ENCODE measurements at places on chromosomes 4 and X. TPM values are rescaled to one million over a fixed set of nuclear protein-coding genes. Genes with fewer than 3 reads are reported as not detected.

Gene SLC25A4
- total RNA-seq: 137 TPM

DNA sequence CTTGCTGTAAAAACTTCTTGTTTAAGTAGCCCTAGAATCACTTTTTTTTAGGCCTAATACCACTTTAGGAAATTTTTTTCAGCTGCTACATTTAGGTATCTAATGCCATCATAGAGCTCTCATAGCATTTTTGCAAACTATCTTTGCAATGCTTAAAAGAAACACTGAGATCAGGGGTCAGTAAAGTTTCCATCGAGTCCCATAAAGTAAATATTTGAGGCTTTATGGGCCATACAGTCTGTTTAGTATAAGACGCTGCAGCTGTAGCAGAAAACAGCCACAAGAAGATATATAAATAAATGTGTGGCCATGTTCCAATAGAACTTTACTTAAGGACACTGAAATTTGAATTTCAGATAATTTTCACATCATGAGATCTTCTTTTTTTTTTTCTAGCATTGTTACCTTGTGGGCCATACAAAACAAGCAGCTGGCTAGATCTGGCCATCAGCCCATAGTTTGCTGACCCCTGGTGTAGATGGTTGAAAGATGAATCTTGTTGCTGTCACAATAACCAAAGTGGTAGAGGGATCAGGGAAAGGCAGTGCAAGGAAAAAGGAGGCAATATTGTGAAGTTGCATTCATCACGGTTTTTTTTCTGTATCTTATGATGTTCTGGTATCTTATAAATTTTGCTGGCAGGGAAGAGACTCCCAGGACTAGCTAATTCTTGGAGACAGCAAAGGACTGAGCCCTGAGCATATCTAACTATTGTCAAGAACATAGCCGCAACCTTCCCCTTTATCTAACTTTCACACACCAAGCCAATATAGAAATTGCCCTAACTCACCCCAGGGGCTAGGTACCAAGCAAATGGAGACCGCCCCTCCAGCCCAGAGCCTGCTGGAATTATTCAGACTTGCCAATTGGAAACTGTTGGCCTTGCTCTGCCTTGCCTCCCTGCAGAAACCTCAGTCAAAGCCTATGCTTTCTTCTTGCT is 46.6 kb downstream of the RASGEF1B start:
- DNase-seq: no peak

DNA sequence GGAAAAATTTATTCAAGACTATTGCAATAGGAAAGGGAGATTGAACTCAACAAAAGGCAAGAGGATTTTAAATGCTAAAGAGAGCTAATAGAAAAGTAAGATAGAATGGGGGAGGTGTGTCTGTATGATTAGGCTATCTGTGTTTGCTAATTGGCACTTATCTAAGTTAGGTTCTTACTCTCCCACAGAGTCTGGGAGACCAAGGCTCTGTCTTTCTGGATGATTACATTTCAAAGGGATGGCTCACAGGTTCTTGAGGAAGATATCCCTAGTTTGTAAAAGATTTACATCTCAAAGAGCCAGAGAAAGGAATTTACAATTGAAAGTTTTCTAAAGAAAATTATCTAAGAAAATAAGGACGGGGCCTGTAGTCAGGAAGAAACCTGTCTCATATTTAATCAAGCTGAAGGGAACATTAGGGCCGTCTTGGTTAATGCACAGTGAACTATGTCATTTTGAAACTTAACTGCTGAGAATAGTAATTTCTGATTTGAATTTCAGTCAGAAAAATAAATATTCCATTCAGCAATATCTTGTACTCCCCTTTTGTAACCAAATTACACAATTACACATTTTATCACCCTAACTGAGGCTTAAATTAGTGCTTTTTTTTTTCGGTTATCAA is 75.8 kb downstream of the MAGEB10 start:
- DNase-seq: no peak

DNA sequence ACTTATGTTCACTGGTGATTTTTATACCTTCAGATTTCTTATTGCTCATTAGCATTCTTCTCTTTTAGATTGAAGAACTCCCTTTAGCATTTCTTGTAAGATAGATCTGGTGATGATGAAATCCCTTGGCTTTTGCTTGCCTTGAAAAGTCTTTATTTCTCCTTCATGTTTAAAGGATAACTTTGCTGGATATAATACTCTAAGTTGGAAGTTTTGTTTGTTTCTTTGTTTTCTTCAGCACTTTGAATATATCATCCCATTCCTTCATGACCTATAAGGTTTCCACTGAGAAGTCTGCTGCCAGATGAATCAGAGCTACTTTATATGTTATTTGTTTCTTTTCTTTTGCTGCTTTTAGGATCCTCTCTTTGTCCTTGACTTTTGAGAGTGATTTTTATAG is 18.5 kb downstream of the CC2D2A start:
- DNase-seq: no peak

Gene S100P
- total RNA-seq: not detected

DNA sequence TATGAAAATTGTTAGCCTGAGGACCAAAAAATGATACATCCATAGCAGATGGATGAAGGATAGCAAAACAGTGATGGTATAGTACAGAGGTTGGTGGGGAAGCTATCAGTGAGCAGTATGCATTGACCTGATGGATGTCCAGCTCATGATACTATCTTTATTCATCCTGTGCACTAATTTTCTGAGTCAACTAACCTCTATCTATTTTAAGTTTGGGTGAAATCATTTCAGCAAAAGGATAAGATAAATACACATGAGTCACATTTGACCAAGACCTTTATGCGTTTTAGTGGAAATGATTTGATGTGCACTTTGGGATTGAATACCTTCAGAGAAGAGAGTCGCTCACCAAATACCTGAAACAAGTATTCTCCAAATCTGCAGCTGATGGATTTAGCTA is 351.0 kb upstream of the NR3C2 start:
- no peak for DNase-seq

Gene CAPN6
- total RNA-seq: 0.50 TPM

DNA sequence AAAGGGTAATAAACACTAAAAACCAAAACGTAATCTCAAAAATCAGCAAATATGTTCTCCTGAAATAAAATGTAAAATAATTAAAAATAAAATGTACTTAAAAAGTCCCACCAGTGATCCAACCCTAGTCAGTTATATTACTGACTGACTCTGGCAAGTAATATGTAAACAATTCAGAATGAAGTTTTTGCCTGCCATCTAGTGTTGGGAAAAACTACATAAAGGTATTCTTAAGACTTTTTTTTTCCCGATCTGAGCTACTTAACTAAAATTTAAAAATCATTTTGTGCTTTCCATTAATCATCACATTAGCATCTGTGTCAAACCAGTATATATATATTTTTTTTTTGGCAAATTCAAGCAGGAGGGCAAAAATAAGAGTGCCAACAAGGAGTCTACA is 24.0 kb downstream of the RCHY1 start:
- DNase-seq: no peak

DNA sequence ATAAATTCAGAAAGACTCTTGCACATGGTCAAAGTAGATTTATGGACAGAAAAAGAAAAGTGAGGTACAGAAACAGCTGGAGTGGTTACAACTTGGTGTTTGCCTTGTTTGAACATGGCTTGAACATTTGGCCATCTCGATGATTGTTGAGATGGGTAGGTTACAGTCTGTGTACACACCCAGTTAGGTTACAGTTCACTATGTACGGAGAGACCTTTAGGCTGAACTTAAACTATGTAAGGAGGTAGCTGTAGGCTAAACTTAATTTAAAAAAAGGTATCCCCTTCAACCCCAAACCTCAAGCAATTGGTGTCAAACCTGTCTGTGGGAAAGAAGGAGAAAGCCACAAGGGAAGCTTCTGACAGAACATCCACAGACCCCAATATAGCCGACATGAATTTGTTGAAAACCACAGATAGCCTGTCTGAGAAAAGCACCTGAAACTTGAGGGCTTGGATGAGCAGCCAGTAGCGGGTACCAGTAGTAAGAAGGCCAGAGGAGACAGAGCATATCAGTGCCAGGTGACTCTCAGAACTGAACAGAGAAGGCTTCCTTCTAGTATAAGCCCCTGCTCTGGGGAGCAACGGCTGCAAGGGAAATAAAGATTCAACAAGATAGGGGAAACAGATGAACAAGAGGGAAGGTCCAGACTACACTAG is 247.9 kb upstream of the GALNTL6 start:
- no peak for DNase-seq

DNA sequence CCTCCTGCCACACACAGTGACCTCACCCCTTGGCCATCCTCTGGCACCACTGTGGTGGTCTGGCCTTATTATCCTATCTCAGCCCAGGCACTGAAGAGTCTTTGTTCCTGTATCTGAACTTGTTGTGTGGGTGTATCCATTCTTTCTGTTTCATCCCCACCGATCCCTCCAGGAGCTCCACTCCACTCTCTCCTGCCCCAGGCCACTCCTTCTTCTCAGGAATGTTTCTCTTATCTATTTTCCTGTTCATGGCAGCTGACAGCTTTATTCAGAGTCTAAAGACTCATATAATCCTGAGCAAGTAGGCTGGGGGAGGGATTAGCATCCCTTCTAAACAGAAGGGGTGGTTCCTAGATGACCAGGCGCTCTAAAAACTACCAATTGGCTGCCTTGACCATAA is 150.0 kb downstream of the ANAPC10 start:
- no peak for DNase-seq

GRCh38 chr4:121326597-121326996 is 54.2 kb downstream of the QRFPR start:
- no peak for DNase-seq

- DNase-seq: no peak
Observed at GRCh38 chr4:35166466-35166865, 1077.8 kb downstream of the ARAP2 start.

GRCh38 chrX:68503836-68504636 is 5.2 kb downstream of the YIPF6 start:
- no peak for DNase-seq

DNA sequence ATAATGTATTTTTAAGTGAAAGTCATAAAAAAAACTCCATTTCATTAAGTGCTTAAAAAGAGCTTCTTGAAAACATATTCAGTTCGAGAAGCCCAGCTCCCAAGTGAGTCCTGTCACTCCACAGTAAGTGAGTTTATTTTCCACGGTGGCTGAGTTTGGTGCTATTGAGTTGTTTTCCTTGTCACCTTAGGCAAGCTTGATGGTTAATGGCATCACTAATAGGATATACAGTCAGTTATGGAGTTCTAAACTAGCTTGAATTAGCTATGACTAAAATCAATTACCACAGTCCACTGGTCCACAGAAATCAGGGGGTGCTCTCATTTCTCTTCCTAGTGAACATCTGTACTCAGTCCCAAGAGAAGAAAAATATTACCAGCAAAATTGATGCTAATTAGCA is 1526.2 kb upstream of the IGFBP7 start:
- no peak for DNase-seq

Measured in esophagus muscularis mucosa (tissue), 4 donors.